ENCODE measurements at places on chromosomes 16 and 17. TPM values are rescaled to one million over a fixed set of nuclear protein-coding genes. Genes with fewer than 3 reads are reported as not detected.

The NQO1 gene
- total RNA-seq: 301 TPM

The IKZF3 gene
- total RNA-seq: not detected

The PITPNM3 gene
- total RNA-seq: 0.76 TPM

The LUC7L gene
- total RNA-seq: 94.7 TPM

The TACO1 gene
- total RNA-seq: 31.7 TPM

The TXNL4B gene
- 12.7 TPM for total RNA-seq

The GP2 gene
- not detected for total RNA-seq

The NETO2 gene
- 27.6 TPM for total RNA-seq

The ZMYND15 gene
- total RNA-seq: not detected

GRCh38 chr17:70098030-70098429 lies 23.0 kb downstream of the KCNJ16 start:
- H3K4me1 ChIP-seq: peaks cover 11% of the 10 kb centered on the region
- no peak for DNase-seq
- H3K4me3 ChIP-seq: no peak overlapping the region
- H3K36me3 ChIP-seq: no peaks in the 10 kb centered on the region
- H3K27me3 ChIP-seq: no peaks in the 10 kb centered on the region

GRCh38 chr17:76538281-76538931 lies 897 bp upstream of the CYGB start:
- H3K4me3 ChIP-seq: no peak overlapping the region
- no peaks in the 10 kb centered on the region for H3K36me3 ChIP-seq
- H3K4me1 ChIP-seq: no peaks in the 10 kb centered on the region
- peaks cover 17% of the 10 kb centered on the region for H3K27me3 ChIP-seq

DNA sequence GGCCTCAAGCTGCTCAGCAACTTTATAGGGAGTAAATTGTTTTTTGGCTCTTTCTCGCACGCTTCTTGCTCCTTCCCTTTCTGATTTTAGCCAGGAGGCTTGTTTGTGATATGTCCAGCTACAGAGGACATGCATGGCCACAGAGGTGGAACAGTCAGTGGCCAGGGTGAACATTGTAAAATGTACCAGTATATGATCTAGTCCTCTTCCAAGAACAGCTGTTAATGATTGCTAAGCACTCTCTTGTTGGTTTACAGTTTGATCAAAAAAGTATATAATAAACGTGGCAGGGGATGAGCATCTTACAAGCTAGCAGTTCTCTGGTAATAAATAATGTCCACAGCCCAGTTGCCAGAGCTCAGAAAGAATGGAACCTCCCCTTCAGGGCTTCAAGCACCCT lies 461.7 kb upstream of the DYNLRB2 start:
- H3K27me3 ChIP-seq: no peaks in the 10 kb centered on the region
- no peak overlapping the region for H3K27ac ChIP-seq
- DNase-seq: no peak
- H3K4me3 ChIP-seq: no peak overlapping the region
- no peaks in the 10 kb centered on the region for H3K36me3 ChIP-seq
- no peaks in the 10 kb centered on the region for H3K4me1 ChIP-seq

- H3K27ac ChIP-seq: no peak overlapping the region
- no peaks in the 10 kb centered on the region for H3K4me1 ChIP-seq
- DNase-seq: no peak
These were observed 5.1 kb upstream of the MT3 start for GRCh38 chr16:56584276-56584675.

DNA sequence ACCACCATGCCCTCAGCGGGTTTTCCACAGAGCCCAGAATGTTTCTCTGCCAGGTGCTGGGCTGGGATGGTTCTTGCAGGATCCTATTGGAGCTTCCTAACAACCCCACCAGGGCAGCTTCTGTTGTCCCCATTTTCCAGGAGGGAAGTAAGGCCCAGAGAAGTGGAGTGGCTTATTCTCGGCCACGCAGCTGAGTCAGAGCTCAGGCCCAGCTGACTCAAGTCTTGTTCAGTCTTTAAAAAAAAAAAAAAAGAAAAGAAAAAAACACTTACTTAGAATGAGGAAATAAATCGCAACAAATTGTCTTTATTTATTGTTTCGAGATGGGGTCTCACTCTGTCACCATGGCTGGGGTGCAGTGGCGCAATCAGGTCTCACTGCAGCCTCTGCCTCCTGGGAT lies 413.0 kb downstream of the CPPED1 start:
- no peaks in the 10 kb centered on the region for H3K36me3 ChIP-seq
- no peak for DNase-seq
- H3K4me1 ChIP-seq: no peaks in the 10 kb centered on the region
- no peak overlapping the region for H3K4me3 ChIP-seq
- no peak overlapping the region for H3K27ac ChIP-seq

- H3K27me3 ChIP-seq: no peaks in the 10 kb centered on the region
- no peaks in the 10 kb centered on the region for H3K36me3 ChIP-seq
- no peak for DNase-seq
These were observed 11.6 kb downstream of the CDH3 start for GRCh38 chr16:68656751-68657150.

GRCh38 chr17:45384047-45384788 lies 48.5 kb downstream of the ARHGAP27 start:
- DNase-seq: no peak
- H3K27me3 ChIP-seq: peaks cover 5% of the 10 kb centered on the region
- H3K4me1 ChIP-seq: no peaks in the 10 kb centered on the region
- no peak overlapping the region for H3K4me3 ChIP-seq

DNA sequence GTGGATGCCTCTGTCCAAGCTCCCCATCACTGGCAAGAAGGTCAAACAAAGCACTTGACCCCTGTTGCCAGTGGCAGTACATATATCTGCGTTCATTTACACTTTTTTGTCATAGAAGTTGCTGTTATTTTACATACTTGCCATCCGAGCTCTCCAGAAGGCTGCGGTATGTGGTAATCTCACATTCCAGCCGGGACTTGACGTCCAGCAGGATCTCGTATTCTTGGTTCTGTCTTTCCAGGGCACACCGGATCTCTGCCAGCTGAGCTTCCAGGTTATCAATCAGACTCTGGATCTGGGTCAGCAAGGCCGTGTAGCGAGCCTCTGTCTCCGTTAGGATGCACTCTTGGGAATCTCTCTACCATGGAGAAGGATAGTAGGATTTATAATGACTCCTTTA lies 6.6 kb downstream of the KRT39 start:
- DNase-seq: no peak
- no peak overlapping the region for H3K4me3 ChIP-seq
- peaks cover 4% of the 10 kb centered on the region for H3K27me3 ChIP-seq

DNA sequence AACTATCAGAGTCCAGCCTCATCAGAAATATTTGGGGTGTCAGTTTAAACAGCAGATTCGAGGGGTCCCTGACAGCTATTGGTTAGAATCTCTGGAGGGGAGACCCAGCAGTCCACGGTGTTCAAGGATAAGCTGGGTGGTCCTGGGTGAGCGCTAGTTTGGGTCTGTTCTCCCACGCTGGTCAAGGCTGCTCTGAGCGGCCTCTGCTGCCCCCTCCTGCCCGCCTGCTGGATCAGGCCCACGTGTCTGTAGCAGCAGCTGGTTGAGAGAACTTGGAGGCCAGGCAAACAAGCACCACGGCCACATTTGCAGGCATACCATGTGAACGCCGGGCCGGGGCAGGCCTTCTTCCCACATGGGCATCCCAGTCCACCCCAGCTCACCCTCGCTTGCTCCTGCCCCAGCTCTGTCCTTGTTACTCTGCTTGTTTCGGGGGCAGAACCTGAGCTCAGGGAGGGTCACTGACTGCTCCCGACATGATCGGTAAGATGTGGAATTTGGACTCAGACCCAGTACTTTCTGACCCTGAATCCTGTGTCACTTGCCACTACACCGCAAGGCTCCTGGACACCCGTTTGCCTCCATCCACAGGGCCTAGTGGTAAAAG lies 7.4 kb downstream of the FOXF1 start:
- H3K36me3 ChIP-seq: no peaks in the 10 kb centered on the region
- H3K4me3 ChIP-seq: no peak overlapping the region
- H3K27ac ChIP-seq: no peak overlapping the region
- H3K27me3 ChIP-seq: peaks cover 46% of the 10 kb centered on the region
- H3K4me1 ChIP-seq: peaks cover 5% of the 10 kb centered on the region

- H3K36me3 ChIP-seq: peaks cover 13% of the 10 kb centered on the region
- H3K27me3 ChIP-seq: no peaks in the 10 kb centered on the region
- peak overlapping the region; percentile 49 for H3K4me3 ChIP-seq
- no peak for DNase-seq
- peak overlapping the region; percentile 79 for H3K27ac ChIP-seq
These were observed 458 bp downstream of the ZNF200 start for GRCh38 chr16:3234543-3234856.

DNA sequence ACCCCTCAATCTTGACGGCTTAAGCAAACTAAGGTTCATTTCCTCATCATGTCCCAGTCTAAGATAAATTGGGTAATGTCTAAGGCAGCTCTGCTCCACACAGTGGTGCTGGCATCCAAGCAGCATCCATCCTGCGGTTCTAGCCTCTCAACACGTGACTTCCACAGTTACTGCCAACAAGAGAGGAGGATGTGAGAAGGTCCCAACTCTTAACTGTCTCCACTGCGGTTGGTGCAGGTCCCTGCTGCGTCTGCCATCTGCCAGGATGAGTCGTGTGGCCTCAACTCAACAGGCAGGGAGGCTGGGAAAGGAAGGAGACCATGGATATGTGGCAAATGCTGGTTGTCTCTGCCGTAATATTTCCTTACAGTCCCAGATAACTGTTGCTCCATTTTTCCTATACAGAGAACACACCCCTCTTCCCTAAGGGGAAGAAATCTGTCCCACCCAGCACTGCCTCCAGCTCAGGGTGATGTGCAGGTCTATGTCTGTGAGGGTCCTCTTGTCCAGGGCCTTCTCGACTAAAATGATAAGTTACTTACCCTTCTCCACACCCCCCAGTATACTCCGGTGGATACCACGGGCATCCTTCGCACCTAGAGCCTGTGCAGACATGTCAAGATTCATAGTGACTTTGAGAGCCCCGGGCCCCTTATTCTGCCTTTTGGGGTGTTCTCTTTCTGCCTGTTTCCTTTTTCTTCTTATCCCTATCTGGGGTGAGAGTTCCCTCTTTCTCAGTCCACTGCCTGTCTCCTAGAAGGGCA lies 64.7 kb downstream of the KCNJ18 start:
- no peaks in the 10 kb centered on the region for H3K27me3 ChIP-seq
- no peaks in the 10 kb centered on the region for H3K36me3 ChIP-seq
- no peak overlapping the region for H3K4me3 ChIP-seq
- no peaks in the 10 kb centered on the region for H3K4me1 ChIP-seq
- DNase-seq: no peak
- H3K27ac ChIP-seq: no peak overlapping the region

GRCh38 chr17:17564896-17565295 lies 26.6 kb downstream of the PEMT start:
- DNase-seq: no peak
- H3K27ac ChIP-seq: no peak overlapping the region
- no peak overlapping the region for H3K4me3 ChIP-seq
- no peaks in the 10 kb centered on the region for H3K27me3 ChIP-seq
- H3K4me1 ChIP-seq: peaks cover 11% of the 10 kb centered on the region

- H3K36me3 ChIP-seq: no peaks in the 10 kb centered on the region
- H3K27me3 ChIP-seq: no peaks in the 10 kb centered on the region
- H3K27ac ChIP-seq: peak overlapping the region; percentile 25
- H3K4me1 ChIP-seq: peaks cover 35% of the 10 kb centered on the region
- H3K4me3 ChIP-seq: no peak overlapping the region
These were observed 1.7 kb upstream of the TAF15 start for GRCh38 chr17:35807371-35808144.

DNA sequence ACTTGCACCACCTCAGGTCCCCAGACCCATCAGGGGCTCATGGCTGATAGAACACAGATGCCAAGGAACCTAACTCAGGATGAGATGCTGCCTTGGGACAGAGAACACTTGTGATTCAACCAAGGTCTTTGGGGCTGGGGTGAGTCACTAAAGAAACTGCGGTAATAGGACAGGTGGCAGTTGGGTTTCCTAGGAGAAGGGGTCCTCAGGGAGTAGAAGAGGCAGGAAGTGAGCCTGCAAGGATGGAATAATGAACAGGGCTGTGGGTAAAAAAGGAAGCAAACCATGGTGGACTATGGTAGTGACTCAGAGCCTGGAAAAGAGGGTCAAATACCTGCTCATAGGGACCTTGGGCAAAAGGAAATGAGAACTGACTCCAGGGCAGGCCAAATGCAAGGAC lies 6.5 kb upstream of the PNPO start:
- H3K4me1 ChIP-seq: peaks cover 7% of the 10 kb centered on the region
- DNase-seq: no peak
- H3K4me3 ChIP-seq: no peak overlapping the region
- no peaks in the 10 kb centered on the region for H3K27me3 ChIP-seq

DNA sequence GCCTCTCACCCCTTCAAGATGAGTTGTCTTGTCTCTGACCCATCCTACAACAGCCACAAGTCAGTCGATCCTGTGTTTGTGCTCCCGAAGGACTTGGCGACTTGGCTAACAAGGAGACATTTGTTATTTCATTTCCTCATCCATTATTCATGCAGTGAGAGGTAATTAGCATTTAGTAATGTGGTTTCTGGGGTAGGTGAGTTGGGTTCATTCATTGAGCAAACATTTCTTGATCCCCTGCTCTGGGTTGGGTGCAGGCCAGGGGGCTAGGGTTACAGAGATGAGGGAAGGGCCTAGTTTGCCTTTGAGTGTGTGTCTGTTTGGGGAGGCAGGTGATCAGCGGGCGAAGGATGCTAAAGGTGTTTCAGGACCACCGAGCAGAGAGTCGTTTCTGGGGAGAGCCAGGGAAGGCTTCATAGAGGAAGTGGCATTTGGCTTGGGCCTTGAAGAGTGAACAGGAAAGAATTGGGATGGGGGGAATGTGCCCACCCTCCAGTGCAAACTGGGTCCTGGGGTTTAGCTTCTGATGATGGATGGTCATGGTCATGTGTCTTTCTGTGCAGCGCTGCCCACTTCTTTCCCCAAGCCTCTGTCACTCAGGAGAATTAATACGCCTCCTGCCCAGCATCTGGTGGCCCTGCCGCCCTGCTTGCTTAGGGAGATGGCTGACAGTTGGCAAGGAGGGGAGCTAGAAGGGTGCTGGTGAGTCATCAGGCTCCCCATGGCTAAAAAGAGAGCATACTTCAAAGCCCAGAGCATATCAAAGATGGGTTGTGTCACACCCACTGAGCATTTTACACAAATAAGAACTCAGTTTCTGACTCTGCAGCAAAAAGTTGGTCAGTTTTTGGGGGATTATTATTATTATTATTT lies 38.5 kb downstream of the MSI2 start:
- H3K4me3 ChIP-seq: peak overlapping the region; percentile 16
- peaks cover 22% of the 10 kb centered on the region for H3K4me1 ChIP-seq
- peak overlapping the region; percentile 83 for H3K27ac ChIP-seq
- no peaks in the 10 kb centered on the region for H3K27me3 ChIP-seq
- peak; percentile 4 for DNase-seq

- peaks cover 3% of the 10 kb centered on the region for H3K36me3 ChIP-seq
- H3K27me3 ChIP-seq: no peaks in the 10 kb centered on the region
- no peak overlapping the region for H3K27ac ChIP-seq
- H3K4me3 ChIP-seq: no peak overlapping the region
- DNase-seq: no peak
These were observed 41.8 kb downstream of the TNRC6A start for GRCh38 chr16:24771132-24771778.

- H3K27me3 ChIP-seq: no peaks in the 10 kb centered on the region
- no peak overlapping the region for H3K4me3 ChIP-seq
- no peak overlapping the region for H3K27ac ChIP-seq
- no peaks in the 10 kb centered on the region for H3K36me3 ChIP-seq
- H3K4me1 ChIP-seq: no peaks in the 10 kb centered on the region
These were observed 6.6 kb downstream of the ASGR2 start for GRCh38 chr17:7107795-7108559.
